Memory B cell (primary cell): ENCODE measurements at places on chromosomes 16 and 17.
A peak's percentile ranks its signal among the peaks of the same experiment; 100 is the strongest.

DNA sequence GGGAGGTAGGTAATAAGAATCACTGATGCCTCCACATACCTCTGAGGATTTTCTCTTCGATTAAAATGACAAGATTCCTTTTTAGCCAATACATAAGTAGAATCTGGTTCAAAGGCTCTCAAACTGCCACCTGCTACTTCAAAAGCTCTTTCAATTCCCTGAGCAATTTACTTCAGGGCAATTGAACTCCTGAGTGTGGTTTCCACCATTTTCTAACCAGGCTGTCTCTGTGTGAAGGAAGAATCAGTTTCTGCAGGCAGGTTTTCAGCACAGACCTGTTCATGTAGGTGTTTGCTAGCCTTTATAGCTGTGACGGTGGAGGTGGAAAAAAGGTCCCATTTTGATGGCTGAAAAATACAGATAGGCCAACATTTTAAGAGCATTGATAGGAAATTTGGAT, 18.2 kb upstream of the HS3ST3B1 start:
- no peak for DNase-seq

DNA sequence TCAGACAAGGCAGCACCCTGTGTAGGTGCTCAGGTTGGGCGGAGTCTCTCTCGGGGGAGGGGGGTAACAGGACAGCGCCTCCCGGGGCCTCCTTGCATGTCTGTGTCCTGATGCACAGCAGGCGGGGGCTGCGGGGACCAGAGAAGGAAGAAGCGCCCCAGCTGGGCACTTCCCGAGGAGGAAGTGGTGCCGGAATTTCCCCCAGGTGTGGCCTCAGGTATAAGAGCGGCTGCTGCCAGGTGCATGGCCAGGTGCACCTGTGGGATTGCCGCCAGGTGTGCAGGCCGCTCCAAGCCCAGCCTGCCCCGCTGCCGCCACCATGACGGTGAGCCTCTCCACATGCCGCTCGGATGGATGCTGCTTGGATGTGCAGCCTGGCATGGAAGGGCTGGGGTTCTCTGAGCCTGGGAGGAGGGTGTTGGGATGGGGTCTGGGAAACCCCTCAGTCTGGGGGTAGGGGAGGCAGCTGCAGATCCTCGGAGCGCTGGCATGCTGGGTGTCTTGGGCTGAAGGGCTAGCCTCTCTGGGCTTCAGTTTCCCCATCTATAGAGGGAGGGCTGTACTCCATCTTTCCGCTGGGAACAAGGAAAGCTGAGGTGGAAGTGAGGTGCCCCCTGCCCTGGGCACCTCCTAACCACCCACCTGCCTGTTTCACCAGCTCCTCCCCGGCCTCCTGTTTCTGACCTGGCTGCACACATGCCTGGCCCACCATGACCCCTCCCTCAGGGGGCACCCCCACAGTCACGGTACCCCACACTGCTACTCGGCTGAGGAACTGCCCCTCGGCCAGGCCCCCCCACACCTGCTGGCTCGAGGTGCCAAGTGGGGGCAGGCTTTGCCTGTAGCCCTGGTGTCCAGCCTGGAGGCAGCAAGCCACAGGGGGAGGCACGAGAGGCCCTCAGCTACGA, at the start of gene IL17C:
Gene IL17C, plus strand, starts transcription at position 250 of the 908 bp plus-strand sequence. Its CDS starts 70 bp downstream, at position 320.
- peak; percentile 56 for DNase-seq

DNA sequence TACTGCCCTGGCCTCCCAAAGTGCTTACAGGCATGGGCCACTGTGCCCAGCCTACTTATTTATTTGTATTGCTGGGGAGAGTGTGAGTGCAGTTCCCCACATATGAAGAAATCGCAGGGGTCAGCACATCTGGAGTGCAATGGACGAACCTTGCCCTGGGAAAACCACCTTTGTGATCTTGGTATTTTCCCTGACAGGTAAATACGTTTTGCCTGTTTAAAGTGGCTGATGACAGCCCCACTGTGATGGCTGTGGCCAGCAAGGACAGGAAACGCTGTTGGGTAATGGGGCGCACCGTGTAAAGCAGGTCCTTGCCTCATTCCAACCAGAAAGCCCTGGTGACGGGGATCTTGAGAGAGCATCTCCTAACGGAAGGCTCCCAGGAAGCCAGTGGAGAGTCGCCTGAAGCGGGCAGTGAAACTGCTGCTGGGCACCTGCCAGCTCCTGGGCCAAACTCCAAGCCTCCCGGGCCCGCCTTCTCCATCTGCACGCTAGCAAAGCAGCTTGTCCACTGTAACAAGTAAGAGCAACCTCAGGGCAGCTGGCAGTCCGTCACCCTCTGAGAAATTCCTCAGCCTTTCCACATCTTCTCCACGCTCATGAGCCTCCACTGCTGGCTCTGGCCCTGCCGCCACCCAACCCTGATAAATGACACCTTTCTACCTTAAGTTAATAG, 17.5 kb downstream of the EMC8 start:
- no peak for DNase-seq

DNA sequence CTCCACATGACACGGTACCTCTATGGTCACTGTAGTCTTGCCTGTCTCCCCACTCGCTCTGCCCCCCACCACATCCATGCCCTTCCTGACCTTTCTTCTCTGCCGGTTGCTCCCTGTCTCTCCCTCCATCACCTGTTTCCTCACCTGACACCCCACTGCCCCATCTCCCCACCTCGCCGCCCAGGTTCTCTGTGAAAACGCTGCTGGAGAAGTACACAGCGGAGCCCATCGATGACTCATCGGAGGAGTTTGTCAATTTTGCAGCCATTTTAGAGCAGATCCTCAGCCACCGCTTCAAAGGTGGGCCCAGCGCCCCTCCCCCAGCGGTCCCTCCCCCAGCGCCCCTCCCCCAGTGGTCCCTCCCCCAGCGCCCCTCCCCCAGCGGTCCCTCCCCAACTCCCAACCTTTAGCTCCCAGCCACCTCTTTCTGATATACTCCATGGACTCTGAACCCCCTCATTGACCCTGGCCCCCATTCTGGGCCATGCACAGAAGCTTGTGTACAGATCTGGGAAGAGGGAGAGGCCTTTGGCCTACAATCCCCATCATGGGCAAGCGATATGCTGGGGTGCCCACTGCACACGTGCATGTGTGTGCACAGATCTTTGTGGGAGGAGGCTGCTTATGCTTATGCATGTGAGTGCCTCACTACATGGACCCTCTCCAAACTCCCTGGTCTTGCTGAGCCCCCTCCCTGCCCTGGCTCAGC, 4.1 kb downstream of the RUNDC3A start:
- DNase-seq = no peak

DNA sequence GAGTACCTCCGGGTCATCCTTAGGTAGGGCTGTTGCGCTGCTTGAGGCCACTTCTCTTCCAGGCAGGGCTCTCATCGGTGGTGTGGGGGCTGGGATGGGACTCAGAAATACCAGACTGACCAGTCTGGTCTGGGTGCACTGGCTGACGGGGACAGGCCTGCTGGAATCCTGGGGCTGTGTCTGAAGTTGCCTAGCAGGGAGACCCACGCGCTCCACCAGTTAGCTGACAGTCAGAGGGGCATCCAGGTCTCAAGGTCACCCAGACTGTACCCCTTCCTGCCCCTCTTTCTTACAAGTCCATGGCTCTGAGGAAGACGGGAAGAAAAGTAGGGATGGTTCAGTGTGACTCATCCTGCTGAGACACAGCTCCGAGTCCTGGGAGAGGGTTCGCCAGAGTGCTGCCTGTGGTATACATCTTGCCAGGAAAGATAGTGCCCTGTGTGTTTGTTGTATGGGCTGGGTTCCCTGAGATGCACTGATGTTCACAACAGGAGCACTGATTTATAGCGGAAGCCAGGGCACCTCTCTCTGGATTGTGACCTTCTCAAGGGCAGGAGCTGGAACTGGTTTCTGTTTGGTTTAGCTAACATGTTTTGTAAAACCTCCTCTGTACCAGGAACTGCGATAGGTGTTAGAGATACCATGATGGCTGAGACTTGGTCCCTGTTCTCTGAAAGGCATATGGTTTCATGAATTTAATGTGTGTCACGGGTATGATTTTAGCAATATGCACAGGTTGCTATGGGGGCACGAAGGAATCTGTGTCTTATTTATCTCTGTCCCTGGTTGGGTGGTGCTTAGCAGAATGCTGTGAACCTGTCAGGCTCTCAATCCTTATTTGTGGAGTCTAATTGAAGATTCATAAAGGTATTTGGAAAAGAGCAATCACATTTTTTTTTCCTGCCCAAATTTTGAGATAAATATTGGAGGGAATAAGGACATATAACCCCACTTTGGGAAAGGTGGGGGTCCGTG, 97.5 kb downstream of the OR1D5 start:
- DNase-seq = no peak

DNA sequence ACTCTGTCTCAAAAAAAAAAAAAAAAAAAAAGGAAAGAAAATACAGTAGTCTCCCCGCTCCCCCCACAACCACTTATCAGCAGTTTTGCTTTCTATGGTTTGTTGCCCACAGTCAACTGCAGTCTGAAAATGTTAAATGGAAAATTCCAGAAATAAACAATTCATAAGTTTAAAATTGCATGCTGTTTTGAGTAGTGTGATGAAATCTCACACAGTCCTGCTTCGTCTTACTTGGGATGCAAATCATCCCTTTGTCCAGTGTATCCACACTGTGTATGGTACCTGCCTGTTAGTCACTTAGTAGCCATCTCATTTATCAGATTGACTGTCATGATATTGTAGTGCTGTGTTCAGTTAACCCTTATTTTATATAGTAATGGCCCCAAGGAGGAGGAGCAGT, 41.5 kb downstream of the NF1 start:
- DNase-seq = no peak
